ENCODE measurements at places on chromosomes 3 and 15. TPM values are rescaled to one million over a fixed set of nuclear protein-coding genes. Genes with fewer than 3 reads are reported as not detected.

Gene UQCC5
- 5.1 TPM for total RNA-seq

GRCh38 chr15:44545913-44546802, 9.2 kb downstream of the EIF3J start:
- DNase-seq = peak; percentile 36

DNA sequence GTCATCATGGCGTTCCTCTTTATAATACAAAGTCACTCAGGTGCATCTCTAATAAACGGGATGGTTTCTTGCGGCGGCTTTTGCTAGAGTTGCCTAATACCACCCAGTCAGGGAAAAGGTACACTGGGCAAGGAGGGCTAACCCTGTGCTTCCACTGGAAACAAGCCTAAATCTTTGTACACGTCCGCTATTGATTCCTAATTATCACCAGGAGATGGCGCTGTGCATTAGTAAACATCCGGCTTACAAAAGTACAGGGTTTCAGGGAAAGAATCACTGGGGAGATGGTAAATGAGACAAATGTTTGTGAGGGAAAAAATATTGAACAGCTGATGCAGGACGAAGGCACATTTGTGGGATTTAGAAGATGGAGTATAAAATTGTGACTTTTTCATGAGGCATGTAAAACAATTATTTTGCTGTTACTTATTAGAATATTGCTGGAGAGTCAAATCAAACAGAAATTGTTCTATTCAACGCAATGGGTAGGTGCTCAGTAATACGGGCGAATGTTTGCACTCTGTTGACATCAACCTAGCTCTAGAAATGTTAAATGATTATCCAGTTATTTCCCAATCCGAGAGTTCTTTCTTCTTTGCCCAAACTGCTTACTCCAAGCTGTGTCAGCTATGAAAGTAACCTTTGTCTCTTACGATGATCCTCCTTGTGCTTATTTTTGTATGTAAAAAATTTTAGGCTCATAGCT, 50.6 kb downstream of the GMNC start:
- peak; percentile 81 for DNase-seq

DNA sequence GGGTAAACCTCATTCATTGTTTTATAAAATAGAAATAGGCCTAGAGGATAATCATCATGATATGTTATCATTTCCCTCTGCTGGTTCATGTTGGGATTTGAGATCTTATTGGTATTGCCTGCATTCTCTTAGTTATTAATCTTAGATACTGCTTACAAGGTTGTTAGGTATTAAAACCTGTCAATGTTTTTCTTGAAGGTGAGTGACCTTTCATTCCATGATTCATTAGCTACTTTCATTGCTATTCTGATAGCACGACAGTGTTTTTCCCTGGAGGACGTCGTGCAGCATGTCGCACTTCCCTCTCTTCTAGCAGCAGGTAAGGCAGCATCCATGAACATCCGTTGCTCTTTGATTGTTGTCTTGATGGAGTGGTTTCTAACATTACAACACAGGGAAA, 17.1 kb downstream of the P2RY12 start:
- no peak for DNase-seq

DNA sequence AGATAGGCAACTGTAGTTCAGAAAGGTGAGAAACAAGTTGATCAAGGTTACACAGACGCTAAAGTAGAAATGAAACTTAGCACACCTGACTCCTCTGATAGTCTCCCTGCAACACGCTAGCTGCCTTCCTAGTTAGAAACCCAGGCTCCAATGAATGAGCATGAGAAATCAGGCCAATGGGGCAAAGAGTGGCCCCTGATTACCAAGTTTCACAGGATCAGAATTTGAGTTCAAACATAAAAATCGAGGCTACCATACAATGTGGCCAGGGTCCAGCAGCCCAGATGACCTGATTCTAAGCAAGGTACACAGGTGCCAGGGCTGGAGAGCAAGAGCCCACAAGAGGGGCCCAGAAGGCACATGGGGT, 7.7 kb downstream of the PLD1 start:
- DNase-seq = no peak

GRCh38 chr15:74794248-74794969, 12.5 kb downstream of the CSK start:
- DNase-seq = no peak

All from fibroblast of lung (primary cell).